ENCODE measurements at places on chromosomes 1 and 21. TPM values are rescaled to one million over a fixed set of nuclear protein-coding genes. Genes with fewer than 3 reads are reported as not detected.

DNA sequence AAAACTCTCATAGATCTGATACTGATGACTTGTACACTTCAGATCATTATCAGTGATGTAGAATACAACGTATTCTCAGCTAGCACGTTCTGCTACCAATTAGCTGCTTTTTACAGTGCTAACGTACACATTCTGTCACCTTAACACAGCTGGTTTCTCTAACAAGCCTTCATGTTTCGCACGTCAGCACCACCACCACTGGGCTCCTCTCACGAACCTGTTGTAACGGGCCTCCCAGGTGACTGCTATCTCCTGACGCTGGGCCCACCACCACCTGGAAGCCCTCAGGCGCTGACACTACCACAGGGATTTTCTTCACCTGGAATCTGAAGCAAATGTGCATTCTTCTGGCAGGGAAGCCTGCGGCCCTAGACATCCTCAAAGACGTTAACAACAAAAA, 19.8 kb downstream of the TOMM20 start:
- no peak overlapping the region for H3K27ac ChIP-seq
- H3K27me3 ChIP-seq = no peaks in the 10 kb centered on the region
- DNase-seq = no peak
- H3K36me3 ChIP-seq = peaks cover 64% of the 10 kb centered on the region
- no peak overlapping the region for H3K4me3 ChIP-seq

- peaks cover 25% of the 10 kb centered on the region for H3K36me3 ChIP-seq
- H3K27ac ChIP-seq = peak overlapping the region; percentile 93
- H3K4me1 ChIP-seq = peaks cover 19% of the 10 kb centered on the region
- no peak overlapping the region for H3K4me3 ChIP-seq
- no peak for DNase-seq
Observed at GRCh38 chr1:65422241-65423203, 2.1 kb downstream of the LEPR start.

- no peaks in the 10 kb centered on the region for H3K36me3 ChIP-seq
- peak within 1 kb of the TSS; percentile 23 for H3K4me3 ChIP-seq
- no peak within 1 kb of the TSS for H3K27ac ChIP-seq
Observed at GRCh38 chr1:71047635-71048607, at the start of gene PTGER3. Gene PTGER3, minus strand, starts transcription at chr1:71047816. Its CDS starts 239 bp downstream, at chr1:71047577.

- peak overlapping the region; percentile 69 for H3K27ac ChIP-seq
- DNase-seq = no peak
- H3K27me3 ChIP-seq = no peaks in the 10 kb centered on the region
- peaks cover 13% of the 10 kb centered on the region for H3K4me1 ChIP-seq
Observed at GRCh38 chr1:69569175-69569541, 1.4 kb downstream of the LRRC7 start.

ETNK2 gene
- total RNA-seq = 24.6 TPM

GRCh38 chr1:20632386-20632785, 872 bp upstream of the PINK1 start:
- H3K4me1 ChIP-seq = no peaks in the 10 kb centered on the region
- no peaks in the 10 kb centered on the region for H3K36me3 ChIP-seq
- H3K27me3 ChIP-seq = no peaks in the 10 kb centered on the region
- H3K4me3 ChIP-seq = no peak overlapping the region
- DNase-seq = no peak

LINGO4 gene
- not detected for total RNA-seq

DNA sequence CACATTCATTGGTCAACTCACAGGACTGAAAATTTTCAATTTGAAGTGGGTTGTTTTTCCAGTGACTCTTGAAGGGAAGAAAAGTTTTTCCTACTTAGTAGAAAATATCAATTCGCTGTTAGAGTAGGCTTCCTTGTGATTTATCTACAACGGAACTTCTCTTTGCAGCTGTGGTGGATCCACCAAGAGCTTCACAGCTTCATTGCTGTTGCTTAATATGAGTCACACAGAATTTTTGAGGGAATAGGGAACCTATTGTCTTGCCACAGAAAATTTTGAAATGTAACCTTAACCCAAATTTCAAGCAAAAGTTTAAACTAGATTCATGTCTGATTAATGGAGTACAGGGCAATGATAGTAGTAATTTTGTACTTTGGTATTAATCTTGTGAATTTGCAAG, 58.4 kb upstream of the IFI44L start:
- no peak overlapping the region for H3K4me3 ChIP-seq
- DNase-seq = no peak
- H3K36me3 ChIP-seq = no peaks in the 10 kb centered on the region
- no peaks in the 10 kb centered on the region for H3K27me3 ChIP-seq

GRCh38 chr1:156556354-156556753, 16.0 kb downstream of the IQGAP3 start:
- no peak overlapping the region for H3K4me3 ChIP-seq
- H3K4me1 ChIP-seq = no peaks in the 10 kb centered on the region
- H3K36me3 ChIP-seq = no peaks in the 10 kb centered on the region
- no peak for DNase-seq

GJA4 gene
- 65.1 TPM for total RNA-seq

DNA sequence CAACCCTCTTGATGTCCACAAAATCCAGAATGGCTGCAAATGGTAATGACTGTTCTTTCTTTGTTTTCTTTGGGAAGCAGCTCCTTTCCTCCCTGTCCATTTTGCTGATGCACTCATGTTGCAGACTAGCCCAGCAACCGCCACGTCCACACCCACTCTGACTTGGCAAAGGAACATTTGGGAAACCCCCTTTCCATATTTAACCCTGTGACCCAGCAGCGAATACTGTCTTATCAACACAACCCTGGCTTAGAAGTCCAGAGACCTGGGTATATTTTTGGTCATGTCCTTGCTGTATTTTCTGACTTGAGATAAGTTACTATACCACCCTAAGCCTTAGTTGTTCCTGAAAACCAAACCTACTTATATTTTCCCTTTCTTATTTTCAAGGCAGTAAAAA, 18.1 kb upstream of the SHE start:
- H3K4me1 ChIP-seq = peaks cover 12% of the 10 kb centered on the region
- H3K36me3 ChIP-seq = no peaks in the 10 kb centered on the region
- H3K27me3 ChIP-seq = peaks cover 14% of the 10 kb centered on the region
- no peak overlapping the region for H3K4me3 ChIP-seq

FCRL6 gene
- 2.2 TPM for total RNA-seq

SLFNL1 gene
- 1.0 TPM for total RNA-seq

- H3K27ac ChIP-seq = no peak overlapping the region
- no peak for DNase-seq
- H3K4me1 ChIP-seq = no peaks in the 10 kb centered on the region
- no peaks in the 10 kb centered on the region for H3K36me3 ChIP-seq
- no peak overlapping the region for H3K4me3 ChIP-seq
Observed at GRCh38 chr21:44275041-44275440, 10.6 kb upstream of the AIRE start.

- no peaks in the 10 kb centered on the region for H3K27me3 ChIP-seq
- no peak within 1 kb of the TSS for H3K27ac ChIP-seq
- no peaks in the 10 kb centered on the region for H3K4me1 ChIP-seq
- H3K4me3 ChIP-seq = no peak within 1 kb of the TSS
Observed at GRCh38 chr1:160954158-160955104, at the start of gene ITLN2. Gene ITLN2, minus strand, starts transcription at chr1:160954809. Its CDS starts 68 bp downstream, at chr1:160954741.

- no peak overlapping the region for H3K4me3 ChIP-seq
- no peaks in the 10 kb centered on the region for H3K27me3 ChIP-seq
- peaks cover 13% of the 10 kb centered on the region for H3K4me1 ChIP-seq
- H3K27ac ChIP-seq = no peak overlapping the region
Observed at GRCh38 chr1:29269382-29269781, 33.1 kb downstream of the PTPRU start.
